ENCODE measurements at places on chromosomes 6 and 20.

DNA sequence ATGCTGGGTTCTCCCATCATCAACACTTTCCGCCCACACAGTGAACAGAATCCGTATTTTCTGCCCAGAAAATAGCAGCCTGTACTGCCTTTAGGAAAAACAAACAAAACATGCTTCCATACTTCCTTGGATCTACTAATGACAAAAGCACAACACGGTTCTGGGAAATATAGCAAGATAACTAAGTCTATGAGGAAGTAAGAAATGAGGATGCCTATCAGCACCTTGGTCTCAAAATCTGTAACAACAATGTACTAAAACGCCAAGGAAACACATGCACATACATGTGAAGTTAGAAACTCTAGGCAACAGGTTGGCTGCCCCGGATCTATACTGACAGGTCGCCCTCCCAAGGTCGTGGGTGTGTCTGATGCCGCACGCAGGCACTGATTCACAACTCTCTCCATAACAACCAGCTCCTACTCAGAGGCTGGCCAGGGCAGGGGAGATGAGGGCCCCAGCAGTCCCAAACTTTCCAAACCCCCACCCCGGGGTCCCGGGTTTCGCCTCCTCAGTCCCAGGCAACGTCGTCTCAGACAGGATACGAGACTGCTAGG is 710 bp downstream of the BTBD9 start:
- no peak for DNase-seq

GRCh38 chr6:23642849-23643248 is 483.2 kb upstream of the NRSN1 start:
- no peak for DNase-seq

- no peak for DNase-seq
Measured at GRCh38 chr20:48744515-48744914, 83.3 kb downstream of the PREX1 start.

DNA sequence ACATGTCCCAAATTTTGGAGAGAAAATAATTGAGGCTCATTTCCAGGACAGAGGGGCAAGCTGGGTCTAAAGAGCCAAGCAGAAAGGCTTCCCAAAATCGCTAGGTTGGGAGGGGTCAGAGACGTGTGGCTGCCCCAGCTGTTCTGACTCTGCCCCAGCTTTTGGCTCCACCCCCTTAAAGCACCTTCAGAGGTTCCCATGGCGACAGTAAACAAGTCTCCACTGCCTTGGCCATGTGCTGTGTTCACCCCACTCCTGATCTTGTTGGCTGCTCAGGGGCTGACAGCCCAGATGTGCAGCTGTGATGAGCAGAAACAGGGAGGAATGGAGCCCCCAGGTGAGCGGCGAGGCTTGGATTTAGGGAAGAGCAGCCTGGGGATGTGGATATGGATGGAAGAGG is 72.8 kb upstream of the SPTLC3 start:
- DNase-seq: no peak

- no peak for DNase-seq
Measured at GRCh38 chr6:140932909-140933308, 1199.8 kb upstream of the GJE1 start.

Data from A673 (cell line).